Stimulated activated CD8-positive, alpha-beta memory T cell treated with anti-CD3 and anti-CD28 coated beads, Interleukin-2, amount 100 ng/mL, for 48 hours (primary cell): ENCODE measurements at places on chromosomes 5 and 9.

- DNase-seq: no peak
Observed at GRCh38 chr9:111350556-111350955, 20.5 kb upstream of the OR2K2 start.

GRCh38 chr5:149240354-149240998, 31.2 kb upstream of the AFAP1L1 start:
- DNase-seq: peak; percentile 36

DNA sequence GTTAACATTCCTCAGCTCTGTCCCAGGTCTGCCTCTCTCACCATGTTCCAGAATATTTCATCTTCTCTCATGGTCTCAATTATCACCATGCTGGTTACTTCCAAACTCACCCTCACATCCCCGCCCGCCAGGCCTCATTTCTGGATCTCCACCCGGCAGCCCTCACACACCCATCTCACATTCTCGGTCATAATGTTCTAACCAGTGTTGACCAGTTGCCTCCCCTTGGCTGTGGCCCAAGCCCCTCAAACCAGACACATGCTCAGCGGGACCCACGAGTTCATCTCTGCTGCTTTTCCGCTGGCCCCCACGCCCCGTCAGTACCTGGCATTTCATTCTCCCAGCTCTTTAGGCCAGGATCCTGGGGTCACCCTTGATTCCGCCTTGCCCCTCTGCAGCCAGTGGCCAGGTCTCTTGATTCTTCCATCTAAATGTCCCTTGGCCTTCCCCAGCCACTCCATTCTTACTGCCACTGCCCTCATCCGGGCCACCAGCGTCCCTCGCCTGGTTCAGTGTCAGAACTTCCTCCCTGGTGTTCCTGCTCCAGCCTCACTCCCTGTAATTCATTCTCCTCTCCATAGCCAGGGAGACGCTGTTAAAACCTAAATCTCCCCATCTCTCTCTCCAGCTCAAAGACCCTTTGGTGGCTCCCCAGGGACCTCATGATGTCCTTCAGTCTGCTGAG, 141.7 kb downstream of the MVB12B start:
- DNase-seq: no peak

- no peak for DNase-seq
Observed at GRCh38 chr5:59130431-59130830, 547.6 kb downstream of the RAB3C start.

DNA sequence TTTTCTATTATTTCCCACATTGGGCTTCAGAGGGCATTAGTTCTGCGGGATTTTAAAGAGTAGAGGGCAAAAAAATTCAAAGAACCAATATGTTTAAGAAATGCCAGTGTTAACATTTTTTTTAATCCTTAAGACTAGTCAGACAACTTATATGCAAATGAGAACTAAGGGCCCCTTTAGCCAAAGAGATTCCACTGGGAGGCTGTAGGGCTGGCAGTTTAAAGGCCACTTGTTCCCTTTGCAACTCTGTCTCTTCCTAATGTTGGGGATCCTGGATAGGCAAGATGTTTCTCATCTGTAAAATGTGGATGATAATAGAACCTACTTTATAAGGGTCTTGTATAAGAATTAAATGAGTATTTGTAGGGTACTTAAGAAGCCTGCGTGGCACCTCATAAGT, 1395.9 kb downstream of the PTPRD start:
- DNase-seq: no peak

DNA sequence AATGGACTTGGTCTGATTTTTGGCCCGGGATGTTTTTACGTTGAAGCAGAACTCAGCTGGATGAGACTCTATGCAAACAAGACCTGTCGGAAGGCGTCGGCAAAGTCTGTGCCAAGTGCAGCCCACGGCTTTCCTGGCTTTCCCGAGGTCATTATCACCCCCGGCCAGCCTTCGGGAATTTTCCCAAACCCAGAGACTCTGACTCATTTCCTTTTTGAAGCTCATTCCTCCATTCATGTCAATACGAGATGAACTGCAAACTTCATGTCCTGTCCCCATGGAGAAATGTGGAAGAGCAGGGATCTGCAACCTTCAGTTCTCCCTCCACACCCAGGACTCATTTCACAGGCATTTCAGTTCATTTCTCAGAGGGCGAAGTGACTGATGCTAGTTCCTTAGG, 95.3 kb downstream of the IRX2 start:
- DNase-seq: no peak

DNA sequence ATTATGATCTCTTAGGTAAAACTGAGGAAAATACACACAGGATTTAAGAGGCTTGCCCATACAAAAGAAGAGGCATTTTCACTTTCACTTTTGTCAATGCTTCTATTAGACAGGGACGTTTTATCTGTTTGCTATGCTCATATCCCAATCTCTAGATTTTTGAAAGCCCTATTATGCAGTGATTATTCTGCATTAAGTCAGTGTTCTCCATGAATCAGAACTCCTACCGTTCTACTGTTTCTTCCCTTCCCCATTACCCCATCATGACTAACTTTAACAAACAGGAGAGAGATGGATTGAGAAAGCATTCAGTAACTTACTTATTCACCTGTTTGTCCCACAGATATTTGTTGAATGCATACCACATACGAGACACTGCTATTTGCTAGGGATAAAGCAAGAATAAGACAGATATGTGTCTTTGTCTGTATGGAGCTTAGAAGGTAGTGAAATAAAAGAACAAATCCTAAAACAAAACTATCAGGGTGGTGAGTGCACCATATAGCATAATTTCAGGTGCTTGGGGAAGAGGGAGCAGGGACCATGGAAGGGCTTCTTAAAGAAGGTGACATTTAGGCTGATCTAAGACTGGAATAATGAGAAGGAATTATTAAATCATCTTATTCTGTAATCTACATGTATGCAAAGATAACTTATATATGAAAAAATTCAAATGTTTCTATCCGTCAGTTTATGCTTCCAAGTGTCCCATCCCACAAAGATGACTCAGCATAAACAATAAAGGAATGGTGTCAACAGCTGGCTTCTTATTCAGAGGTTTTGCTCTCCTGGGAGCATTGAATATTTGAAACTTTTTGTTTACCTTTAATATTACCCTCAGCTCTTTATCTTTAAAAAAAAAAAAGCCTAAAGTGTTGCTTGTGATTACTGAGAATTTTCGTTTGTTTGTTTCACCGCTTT, 328.1 kb downstream of the HINT1 start:
- DNase-seq: no peak

DNA sequence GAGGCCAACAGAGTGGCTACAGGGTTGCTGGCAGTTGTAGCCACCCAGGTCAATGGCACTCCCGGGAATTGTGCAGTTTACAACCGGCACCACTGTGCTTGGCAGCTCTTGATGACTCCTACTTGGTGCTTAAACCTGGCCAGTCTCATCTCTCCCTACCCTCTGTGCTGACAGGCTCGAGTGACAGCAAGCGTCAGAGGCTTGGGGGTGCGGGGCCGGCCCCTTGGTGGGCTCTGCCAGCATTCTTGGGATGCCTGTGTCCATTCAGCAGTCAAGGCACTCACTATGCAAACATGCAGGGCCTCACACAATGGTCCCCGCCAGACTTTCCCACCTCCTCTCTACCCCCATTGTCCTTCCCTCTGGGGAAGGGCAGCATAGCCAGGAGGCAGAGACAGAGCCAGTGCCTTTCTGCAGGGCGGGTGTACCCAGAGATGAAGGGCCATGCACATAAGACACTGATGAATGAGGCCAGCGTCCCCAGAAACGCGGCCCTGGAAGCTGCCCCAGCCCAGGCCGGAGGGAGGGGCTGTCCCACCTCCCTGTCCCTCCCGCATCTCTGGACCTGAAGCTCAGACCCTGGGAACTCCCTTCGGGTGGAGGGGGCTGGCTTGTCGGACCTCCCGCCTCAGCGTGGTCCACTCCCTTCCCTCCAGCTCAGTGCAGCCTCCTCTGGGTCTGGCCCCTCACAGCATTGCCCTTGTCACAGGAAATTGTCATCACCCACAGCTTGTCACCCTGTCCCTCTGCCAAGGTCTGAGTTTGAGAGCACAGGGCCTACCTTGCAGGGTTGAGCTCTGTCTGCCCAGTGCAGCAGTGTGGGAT, 26.4 kb upstream of the NOTCH1 start:
- DNase-seq: no peak

GRCh38 chr5:147072622-147073021, 162.2 kb upstream of the STK32A start:
- DNase-seq: no peak

GRCh38 chr5:137622850-137623249, 113.0 kb downstream of the KLHL3 start:
- no peak for DNase-seq

DNA sequence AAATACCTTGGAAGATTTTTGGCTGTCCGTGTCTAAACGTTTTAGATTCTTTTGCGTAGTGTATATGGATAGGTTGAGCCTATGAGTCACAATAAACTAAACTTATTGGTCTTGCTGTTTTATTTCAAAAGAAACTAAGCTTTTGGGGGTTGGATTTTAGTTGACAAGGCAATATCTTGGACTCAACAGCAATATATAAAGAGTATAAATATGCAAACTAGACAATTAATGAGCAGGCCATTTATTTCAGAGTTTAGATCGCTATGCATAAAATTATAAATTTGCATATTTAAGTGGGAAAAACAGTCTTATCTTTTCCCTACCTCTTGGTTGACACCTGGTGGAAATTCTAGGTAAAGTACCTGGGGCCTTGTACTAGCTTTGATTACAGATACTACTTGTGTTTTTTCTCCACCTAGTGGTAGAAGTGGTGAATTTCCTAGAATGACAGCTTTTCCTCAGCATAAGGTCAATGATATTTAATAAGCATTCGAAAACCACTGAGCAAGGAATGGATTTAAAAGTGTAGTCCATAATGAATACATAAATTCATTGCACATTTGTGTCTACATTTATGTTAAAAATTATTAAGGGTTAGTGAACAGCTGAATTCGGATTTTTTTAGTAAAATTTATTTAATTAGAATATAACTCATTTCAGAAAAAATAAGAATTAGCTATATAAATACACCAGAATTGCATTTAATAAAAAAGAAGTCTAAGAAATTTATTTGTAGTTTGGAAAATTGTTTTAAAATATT, 1.7 kb upstream of the ARRDC3 start:
- no peak for DNase-seq

GRCh38 chr5:66826263-66826662, 230.1 kb downstream of the MAST4 start:
- DNase-seq: no peak
